ENCODE measurements at places on chromosomes 4 and X. TPM values are rescaled to one million over a fixed set of nuclear protein-coding genes. Genes with fewer than 3 reads are reported as not detected.
A peak's percentile ranks its signal among the peaks of the same experiment; 100 is the strongest.

Gene NEXMIF
- 2.4 TPM for polyA plus RNA-seq

Gene CMC4
- 10.7 TPM for polyA plus RNA-seq

Gene GDPD2
- polyA plus RNA-seq: 1.0 TPM

Gene CWH43
- 7.6 TPM for polyA plus RNA-seq

- DNase-seq: no peak
These were observed 69.4 kb downstream of the KCNIP4 start for GRCh38 chr4:21879187-21879586.

- no peak for DNase-seq
These were observed 566.1 kb upstream of the BOD1L1 start for GRCh38 chr4:14193601-14194000.

GRCh38 chr4:5365071-5366008 lies 314.1 kb downstream of the STK32B start:
- DNase-seq: no peak

- no peak for DNase-seq
These were observed 10.9 kb upstream of the WFS1 start for GRCh38 chr4:6258741-6259140.

DNA sequence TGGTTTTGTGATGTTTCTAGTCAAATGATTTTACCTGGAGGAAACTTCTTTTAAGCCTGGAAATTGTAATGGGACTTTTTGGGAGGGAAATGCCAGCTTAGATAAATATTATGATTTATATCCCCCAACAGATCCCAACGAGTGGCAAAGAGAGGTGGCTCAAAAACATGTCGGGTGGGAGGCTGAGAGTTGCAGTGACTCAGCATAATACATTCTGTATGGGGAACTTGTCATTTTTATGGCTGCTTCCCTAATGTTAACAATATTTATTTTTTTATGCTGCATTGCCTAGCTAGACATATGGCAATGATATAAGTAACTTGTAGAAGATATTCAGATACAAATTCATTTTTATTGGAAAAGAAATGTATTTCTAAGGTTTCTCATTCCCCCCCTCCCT lies 219.0 kb downstream of the ARHGAP10 start:
- DNase-seq: no peak

GRCh38 chrX:153444333-153445011 lies 1.4 kb downstream of the TREX2 start:
- DNase-seq: no peak

GRCh38 chrX:102860235-102860634 lies 76.8 kb upstream of the RAB40AL start:
- no peak for DNase-seq

- peak; percentile 5 for DNase-seq
These were observed 326.4 kb downstream of the ANKRD50 start for GRCh38 chr4:124386163-124386562.

GRCh38 chrX:16014171-16014570 lies 109.2 kb upstream of the GRPR start:
- DNase-seq: no peak

GRCh38 chr4:169132561-169133305 lies 122.7 kb upstream of the CBR4 start:
- no peak for DNase-seq

All from right renal pelvis (tissue), 4 donors.